ENCODE measurements at places on chromosomes 6 and 20.

DNA sequence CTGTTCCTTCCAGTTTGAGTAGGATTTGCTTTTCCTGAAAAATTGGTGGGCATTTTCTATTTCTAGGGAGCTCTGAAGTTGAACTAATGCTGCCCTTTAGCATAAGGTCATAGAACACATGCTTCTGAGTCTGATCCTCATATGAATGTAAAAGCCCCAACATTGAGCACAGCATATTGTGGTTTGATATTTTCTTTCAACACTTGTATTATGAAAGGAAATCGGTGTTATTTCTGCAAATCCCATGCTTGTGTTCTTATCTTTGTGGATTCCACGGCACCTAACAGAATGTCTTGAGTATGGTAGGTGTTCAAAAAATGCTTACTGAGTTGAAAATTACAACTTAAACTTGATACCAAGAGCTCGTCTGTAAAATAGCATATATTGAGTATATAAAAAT lies 85.8 kb downstream of the TRMT11 start:
- DNase-seq: no peak

- no peak for DNase-seq
Observed at GRCh38 chr6:84447651-84448050, 220.2 kb upstream of the CEP162 start.

DNA sequence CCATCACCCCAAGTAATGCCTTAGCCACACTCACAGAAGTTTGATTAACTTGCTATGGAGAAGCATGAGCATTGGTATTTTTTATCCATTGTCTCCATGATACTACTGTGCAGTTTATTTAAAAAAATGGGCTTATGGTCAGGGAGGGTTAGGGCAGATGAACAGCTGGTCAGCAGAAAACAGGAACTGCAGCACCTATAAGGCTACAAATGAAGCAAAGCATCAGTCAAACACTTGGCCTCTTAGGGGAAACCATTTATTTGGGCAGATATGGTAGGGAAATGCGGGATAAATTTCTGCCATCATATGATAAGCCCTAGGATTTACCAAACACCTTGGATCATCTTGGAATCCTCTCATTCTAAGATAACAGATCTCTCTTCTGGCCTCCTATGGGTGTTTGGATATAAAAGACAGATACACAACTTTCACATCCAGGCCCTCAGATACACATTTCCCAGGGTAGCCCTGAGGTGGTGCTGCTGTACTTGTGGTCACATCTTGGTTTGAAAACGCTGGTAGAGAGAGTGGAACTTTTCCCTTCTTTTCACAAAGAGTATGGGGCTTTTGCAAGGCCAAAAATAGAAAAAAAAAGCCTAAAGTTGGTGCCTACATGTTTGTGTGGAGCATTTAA lies 42.8 kb upstream of the AHI1 start:
- DNase-seq: no peak

GRCh38 chr6:73532293-73532692 lies 11.5 kb upstream of the EEF1A1 start:
- DNase-seq: no peak

DNA sequence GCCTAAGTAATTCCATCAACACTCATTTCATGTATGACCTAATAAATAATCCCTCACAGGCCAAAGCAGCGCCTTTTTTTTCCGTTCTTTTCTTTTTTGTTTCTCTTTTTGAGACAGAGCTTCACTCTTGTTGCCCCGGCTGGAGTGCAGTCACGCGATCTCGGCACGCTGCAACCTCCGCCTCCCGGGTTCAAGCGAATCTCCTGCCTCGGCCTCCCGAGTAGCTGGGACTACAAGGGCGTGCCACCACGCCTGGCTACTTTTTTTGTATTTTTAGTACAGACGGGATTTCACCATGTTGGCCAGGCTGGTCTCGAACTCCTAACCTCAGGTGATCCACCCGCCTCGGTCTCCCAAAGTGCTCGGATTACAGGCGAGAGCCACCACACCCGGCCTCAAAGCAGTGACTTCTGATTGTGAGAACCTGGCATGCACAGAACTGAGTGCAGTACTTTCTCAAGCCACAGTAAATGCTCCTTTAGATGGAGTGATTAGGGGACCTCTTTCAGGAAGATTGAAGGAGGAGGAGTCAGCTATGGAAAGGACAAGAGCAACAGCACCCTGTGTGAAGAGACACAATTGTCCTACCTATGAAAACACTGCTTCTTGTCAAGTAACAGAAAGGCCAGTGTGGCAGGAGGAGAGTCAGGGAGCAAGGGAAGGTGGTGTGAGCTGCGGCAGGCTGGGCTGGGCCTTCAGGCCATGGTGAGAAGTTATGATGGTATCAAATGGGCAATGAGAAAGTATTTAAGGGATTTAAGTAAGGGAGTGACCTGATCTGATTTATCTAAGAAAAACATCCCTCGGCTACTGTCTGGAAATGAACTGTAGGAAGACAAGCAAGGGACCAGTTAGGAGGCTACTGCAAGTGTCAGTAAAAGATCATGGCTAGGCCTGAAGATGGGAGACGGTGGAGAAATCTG lies 1.7 kb upstream of the SCAF8 start:
- no peak for DNase-seq

DNA sequence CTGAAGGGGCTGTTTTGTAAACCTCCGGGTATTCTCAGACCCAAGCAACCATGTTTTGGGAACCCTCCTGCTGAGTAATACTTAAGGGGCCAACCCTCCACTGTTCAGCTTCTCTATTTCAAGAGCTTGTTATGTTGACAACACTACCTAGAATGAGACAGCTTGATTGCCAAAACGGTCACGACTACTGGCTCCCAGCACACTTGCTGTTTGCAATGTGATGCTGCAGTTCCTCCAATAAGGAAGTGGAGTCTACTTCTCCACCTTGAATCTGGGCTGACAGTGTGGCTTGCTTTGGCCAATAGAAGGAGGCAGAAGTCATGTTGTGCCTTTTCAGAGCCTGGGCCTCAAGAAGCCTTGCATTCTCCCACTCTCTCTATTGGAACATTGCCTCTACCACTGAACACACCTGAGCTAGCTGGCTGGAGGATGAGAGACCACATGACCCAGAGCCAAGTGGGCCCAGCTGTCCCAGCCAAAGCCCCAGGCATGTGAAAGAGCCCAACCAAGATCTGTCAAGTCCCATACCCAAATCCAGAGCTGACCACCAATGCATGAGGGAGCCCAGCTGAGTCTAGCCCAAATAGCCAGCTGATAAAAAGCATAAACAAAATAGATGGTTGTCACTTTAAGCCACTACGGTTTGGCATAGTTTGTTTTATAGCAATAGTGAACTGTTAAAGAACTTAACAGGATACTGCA lies 108.0 kb downstream of the PRND start:
- DNase-seq: no peak

DNA sequence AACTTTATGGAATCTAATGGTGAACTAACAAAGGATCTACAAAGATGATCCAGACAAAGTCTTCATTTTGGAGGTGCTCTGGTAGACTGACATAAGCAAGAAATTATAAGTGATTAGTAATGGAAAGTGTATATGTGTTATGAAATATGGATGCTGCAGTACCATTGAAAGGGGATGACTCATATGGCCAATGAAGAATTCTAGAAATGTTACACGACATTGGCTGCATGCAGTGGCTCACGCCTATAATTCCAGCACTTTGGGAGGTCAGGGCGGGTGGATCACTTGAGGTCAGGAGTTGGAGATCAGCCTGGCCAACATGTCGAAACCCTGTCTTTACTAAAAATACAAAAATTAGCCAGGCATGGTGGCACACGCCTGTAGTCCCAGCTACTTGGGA lies 23.5 kb downstream of the CFAP206 start:
- no peak for DNase-seq

DNA sequence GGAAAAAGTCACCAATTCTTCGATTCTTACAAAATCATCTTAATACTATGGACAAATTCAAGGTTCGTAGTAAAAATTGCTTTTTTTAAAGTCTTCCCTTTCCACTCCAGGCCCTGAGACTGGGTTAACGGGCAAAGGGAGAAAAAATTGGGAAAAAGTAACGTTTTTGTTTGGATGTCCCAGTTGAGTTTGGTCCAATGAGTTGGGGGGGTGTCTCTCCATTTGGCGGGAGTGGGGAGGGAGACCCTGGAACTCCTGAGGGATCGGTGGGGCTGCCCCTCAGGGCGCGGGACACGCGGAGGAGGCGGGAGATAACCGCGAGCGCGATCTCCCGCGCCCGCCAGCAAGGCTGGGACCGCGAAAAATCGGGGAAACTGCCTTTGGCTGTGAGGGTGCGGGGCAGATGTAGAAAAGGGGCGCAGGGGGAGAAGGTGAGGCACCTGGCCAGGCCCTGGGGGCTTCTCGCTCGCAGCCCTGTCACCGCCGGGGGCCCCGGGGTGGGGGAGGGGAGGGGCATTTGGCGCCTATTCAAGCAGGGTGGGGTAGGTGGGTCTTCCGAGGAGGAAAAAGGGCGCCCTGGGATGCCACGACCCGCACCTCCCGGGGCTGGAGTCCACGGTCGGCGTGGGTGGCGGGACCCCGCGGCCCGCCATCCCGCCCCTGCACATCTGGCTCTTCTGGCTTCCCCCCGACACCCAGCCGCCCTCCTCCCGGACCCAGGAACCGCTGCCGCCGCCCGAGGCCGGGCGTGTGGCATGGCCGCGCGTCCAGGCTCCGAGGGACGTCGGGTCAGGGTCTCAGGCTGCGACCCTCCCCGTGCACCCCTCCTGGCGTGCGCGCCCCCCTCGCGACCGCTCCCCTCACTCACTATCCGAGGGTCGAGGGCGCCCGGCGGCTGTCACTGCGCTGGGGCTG lies 595 bp downstream of the FBXO5 start:
- DNase-seq: no peak

GRCh38 chr6:63816982-63817436 lies 181.4 kb downstream of the PHF3 start:
- DNase-seq: no peak

GRCh38 chr6:1735239-1735803 lies 125.6 kb downstream of the FOXC1 start:
- no peak for DNase-seq

DNA sequence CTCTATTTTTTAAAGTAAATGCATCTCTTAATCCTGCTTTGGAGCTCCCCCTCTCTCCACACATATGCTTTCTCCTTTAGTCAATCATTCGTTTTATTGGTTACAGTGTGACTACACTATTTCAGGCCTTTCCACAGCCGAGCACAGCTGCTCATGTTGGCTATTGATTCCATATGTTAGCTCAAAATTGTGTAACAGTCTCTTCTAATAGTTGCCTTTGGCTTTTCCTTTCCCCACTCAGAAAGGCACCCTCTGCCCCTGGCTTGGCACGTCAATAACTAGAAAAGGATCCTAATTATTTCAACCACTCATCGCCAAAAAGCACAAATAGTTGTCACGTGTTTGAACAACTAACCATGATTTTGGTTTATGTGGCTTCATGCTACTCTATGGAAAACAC lies 410.3 kb upstream of the SLC35B3 start:
- no peak for DNase-seq

GRCh38 chr6:43588194-43588593 lies 12.2 kb downstream of the POLH start:
- no peak for DNase-seq

GRCh38 chr6:122184401-122184827 lies 215.0 kb upstream of the HSF2 start:
- DNase-seq: no peak

- DNase-seq: no peak
Observed at GRCh38 chr6:16129623-16130401, 926 bp downstream of the MYLIP start.

DNA sequence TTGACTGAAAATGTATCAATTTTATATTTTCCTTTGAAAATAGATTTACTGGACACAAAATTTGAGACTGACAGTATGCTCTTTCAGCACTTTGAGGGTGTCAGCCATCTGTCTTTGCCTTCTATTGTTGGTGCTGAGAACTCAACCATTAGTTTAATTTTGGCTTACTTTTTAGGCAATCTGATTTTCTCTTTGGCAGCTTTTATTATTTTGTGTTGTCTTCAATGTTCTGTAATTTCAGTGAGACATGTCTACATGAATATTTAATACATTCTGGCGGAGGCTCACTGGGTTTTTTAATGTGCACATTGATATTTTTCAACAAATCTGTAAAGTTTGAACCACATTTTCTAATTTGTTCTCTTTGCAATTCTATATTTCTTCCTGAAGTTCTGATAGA lies 648.6 kb downstream of the C6orf118 start:
- no peak for DNase-seq

GRCh38 chr6:168042426-168043192 lies 36.4 kb downstream of the FRMD1 start:
- DNase-seq: no peak

- DNase-seq: no peak
Observed at GRCh38 chr20:32804817-32805216, 14.9 kb upstream of the MAPRE1 start.

- DNase-seq: no peak
Observed at GRCh38 chr6:149560736-149561135, 5.4 kb upstream of the GINM1 start.

DNA sequence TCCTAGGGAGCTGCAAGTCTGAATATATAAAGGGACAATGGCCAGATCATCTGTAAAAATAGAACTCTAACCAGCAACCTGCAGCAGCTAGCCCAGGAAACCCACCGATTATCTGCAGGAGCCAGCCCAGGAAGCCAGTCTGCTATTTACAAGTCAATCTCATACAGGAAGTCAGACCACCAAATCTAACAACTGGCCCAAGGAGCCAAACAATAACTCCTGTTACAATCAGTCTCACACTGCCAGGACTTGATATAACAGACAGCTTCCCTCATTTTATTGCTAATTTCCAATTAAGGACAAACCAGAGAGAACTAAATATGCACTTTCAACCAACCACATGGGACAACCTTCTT lies 14.4 kb upstream of the RIN2 start:
- DNase-seq: no peak
